B cell (primary cell): ENCODE measurements at places on chromosomes 1 and 21. TPM values are rescaled to one million over a fixed set of nuclear protein-coding genes. Genes with fewer than 3 reads are reported as not detected.

- no peak for DNase-seq
Measured at GRCh38 chr21:39451332-39452206, at the start of gene SH3BGR. SH3BGR (plus strand) TSS chr21:39451970; CDS start chr21:39452097, 127 bp downstream.

GRCh38 chr1:112536561-112536960 lies 27.8 kb downstream of the WNT2B start:
- DNase-seq = no peak

- peak; percentile 41 for DNase-seq
Measured at GRCh38 chr1:153404768-153405167, 11.6 kb upstream of the S100A7A start.

DNA sequence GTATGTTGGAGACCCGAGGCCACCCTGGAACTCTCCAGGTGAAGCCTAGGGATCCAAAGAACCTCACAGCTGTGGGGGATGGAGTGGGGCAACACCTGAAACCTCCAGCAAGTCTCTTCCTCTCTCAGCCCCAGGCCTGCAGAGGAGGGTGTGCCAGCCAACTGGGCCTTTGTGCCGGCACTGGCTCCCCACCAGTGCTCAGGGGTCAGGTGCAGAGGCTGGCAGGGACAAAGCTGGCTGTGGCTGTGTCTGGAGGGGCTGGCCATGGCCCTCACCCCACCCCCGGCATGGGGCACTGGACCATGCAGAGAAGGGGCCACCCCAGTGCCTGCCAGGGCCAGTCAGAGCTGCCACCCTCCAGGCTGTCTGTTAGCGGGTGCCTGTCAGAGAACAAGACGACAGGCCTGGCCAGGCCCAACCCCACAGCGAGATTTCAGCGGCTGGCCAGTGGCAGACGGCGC lies 3.9 kb downstream of the COL18A1 start:
- no peak for DNase-seq

DNA sequence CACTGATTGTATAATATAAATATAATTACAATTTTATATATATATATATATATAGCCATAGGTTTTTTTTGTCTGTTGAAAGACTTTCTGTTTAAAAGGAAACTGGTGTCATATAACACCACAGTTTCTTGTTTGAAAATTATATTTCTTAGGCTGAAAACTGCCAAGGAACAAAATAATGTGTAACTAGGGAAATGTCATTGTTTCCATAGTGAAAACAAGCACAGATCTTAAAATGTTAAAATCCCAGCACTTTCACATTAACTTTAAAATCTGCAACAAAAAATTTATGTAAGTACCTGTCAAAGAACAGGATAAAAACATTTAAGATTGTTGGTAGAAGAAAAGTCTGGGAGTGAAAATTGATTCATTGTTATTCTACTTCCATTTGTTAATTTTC lies 104.2 kb downstream of the ATP6V1G3 start:
- DNase-seq = no peak

GRCh38 chr1:160705742-160706141 lies 5.9 kb downstream of the CD48 start:
- peak; percentile 27 for DNase-seq

DNA sequence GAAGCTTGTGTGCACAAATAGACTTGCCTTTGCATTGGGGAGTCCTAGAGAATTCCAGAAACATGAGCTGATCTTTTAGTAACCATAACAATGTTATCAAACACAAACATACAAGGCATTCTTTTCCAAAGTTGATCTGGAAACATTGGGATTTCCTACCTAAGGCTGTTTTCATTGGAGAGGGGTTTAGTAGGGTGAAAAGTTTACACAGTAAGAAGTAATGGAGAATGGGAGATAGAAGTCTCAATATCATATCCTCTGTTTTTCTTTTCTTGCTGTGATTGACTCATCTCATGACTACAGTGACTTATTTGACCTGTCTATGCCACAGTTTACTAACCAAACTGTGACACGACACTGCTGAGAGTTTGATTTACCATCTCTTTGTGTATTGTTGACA lies 65.6 kb upstream of the PLA2G4A start:
- no peak for DNase-seq

- DNase-seq = no peak
Measured at GRCh38 chr1:12296016-12296415, 66.2 kb downstream of the VPS13D start.

- no peak for DNase-seq
Measured at GRCh38 chr21:31052489-31053142, 14.3 kb upstream of the KRTAP19-8 start.

GRCh38 chr1:119674835-119675289 lies 26.8 kb upstream of the ZNF697 start:
- peak; percentile 36 for DNase-seq

Gene CRP
- polyA plus RNA-seq = not detected in 2 replicates

Gene PLA2G2C
- polyA plus RNA-seq = 0.03 TPM in 1 of 2 replicates, not detected in the other

DNA sequence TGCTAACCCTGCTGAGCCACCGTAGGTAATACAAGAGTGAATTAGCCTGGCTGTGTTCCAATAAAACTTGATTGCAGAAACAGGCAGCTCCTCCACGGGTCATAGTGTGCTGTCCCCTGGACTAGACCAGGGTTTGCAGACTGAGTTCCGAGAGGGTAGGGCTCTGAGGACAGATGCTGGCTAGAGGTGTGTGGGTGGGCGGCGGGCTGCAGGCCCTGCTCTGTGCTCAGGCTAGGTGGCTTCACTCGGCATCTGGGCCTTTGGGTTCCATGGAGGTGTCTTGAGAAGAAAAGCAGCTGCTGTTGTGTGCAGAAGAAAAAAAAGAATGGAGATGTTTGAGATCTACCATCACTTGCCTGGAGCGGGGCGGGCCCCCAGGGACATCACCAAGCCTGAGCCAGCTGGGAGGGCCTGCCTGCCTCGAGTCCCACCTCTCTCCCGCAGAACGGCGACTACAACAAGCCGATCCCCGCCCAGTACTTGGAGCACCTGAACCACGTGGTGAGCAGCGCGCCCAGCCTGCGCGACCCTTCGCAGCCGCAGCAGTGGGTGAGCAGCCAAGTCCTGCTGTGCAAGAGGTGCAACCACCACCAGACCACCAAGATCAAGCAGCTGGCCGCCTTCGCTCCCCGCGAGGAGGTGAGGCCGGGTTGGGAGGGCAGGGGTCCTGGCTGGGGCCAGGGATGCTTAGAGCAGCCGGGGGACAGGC lies 7.9 kb downstream of the TMEM201 start:
- DNase-seq = no peak

DNA sequence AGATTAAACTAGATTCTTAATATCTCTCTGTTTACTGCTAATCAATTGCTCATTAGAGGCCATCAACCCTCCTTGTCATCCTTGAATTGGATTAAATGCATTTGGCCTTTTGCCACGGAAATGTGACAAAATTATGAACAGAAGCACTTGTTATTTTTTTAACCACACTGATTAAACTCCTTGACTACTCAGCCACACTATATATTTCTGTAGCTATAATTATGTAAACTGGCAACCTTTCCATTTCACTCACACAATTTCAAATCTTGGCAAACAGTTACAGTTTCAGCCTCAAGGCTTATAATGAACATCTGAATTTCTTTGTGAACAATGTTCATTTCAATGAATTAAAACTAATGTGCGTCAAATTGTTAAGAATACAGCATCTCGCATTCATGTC lies 10.1 kb downstream of the ADAMTS5 start:
- no peak for DNase-seq

GRCh38 chr1:5744911-5745799 lies 247.1 kb downstream of the NPHP4 start:
- no peak for DNase-seq

Gene S100A7
- polyA plus RNA-seq = not detected in 2 replicates

Gene PRDM2
- polyA plus RNA-seq = 50.1 and 103 TPM in 2 replicates

- DNase-seq = peak; percentile 28
Measured at GRCh38 chr1:41322835-41323234, 38.4 kb upstream of the FOXO6 start.

GRCh38 chr1:52032124-52032784 lies 1.4 kb downstream of the KTI12 start:
- DNase-seq = no peak

Gene TMEM9
- polyA plus RNA-seq = 23.6 and 25.2 TPM in 2 replicates

DNA sequence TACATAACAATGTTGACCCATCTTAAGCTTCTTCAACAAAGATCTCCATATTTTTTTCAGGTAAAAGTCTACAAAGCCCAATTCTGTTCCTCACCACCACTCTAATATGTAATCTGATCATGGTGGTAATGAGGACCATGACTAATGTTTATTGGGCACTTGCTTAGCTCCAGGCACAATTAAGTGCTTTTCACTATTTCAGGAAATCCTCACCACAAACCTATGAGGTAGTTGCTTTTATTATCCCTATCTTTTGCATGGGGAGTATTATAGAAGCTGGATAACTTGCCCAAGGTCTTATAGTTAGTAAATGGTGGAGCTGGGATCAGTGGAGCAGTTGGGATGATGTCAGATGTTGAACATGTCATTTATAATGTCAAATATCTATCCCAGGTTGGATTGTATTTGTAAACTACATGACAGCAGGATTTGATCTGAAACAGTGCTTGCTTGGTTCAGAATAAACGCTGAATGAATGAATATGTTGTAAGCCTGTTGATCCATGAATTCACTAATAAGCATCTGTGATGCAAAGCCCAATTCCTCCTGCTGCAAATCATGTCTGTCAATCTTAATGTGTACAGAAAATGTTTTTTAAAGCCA lies 283.3 kb upstream of the ST6GALNAC5 start:
- no peak for DNase-seq

Gene DMBX1
- not detected in 2 replicates for polyA plus RNA-seq

Gene LRRC42
- 4.7 and 7.7 TPM in 2 replicates for polyA plus RNA-seq

DNA sequence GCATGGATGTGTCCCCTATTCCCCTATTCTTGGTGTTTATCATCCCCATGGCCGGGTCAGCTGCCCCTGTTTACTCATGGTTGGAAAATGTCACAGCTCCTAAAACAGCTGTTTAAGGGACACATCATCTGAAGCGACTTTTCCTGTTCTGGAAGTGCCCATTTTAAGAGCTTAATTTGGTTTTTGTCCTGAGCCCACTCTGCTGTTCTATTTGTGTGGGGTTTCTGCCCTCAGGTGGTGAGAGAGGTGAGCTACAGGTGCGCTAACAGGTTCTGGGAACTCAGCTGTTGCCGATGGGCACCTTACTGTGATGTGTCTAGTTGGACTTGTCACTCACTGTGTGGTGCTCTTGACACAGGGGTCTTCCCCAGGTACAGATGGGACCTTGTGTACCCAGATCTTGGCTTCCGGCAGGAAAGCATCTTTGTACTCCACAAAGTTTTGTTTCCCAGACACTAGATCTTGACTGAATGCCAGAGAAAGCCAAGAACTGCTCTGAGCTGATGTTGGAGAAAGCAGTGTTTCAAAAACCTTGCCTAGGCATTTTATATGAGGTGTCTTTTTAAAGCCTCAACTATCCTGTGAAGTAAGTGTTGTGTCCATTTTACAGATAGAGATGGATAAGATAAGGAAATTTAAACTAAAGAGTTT lies 59.0 kb upstream of the CD1D start:
- peak; percentile 69 for DNase-seq

DNA sequence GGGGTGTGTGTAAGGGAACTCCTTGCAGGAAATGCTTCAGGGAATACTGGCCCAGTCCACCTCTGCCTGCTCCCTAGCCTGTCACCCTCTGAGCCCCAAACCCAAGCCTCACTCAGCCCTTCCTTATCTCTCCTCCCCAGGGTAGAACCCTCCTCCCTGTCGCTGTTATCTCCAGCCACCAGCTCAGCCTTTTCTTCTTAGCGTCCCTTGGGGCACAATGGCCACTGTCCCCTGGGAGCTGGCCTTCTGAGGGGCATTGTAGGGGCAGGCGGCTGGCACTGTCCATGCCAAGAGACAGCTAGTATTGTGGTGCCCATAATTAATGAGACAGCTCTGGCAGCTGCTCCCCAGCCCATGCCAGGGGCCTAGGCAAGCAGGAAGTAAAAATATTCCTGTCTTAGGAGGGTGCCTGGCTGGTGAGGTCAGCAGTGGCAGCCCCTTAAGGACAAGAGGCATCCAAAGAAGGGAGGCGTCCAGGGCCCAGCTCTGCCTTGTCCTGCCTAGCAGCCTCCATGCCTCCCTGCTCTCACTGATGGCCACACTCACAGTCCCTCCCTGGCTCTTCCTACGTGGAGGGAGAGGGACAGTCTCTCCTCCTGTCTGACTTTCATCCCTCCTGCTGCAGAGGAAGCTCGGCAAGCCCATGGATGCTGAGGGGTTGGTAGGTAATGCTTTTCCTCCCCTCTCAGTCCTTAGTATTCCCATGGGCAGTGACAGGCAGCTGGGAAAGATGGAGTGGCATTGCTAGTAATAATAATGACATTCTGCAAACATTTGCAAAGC lies 37.5 kb downstream of the KCNQ4 start:
- DNase-seq = no peak

GRCh38 chr1:60427701-60428100 lies 354.1 kb upstream of the C1orf87 start:
- DNase-seq = no peak

Gene OR14K1
- not detected in 2 replicates for polyA plus RNA-seq
